Upper lobe of right lung (tissue), 1 donor: ENCODE measurements at places on chromosomes 4 and X. TPM values are rescaled to one million over a fixed set of nuclear protein-coding genes. Genes with fewer than 3 reads are reported as not detected.

Gene MAGEA10
- total RNA-seq, result not detected

DNA sequence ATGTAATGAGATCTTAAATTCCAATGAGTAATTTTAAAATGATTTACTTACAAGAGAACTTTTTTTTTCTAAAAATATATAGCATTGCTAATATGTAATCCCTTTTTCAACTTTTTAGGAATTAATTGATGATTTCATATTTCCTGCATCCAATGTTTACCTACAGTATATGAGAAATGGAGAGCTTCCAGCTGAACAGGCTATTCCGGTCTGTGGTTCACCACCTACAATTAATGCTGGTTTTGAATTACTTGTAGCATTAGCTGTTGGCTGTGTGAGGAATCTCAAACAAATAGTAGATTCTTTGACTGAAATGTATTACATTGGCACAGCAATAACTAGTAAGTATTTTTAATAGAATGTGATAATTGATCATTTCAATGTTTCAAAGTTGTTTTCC lies 113.2 kb downstream of the USP9X start:
- no peak for DNase-seq
- H3K4me3 ChIP-seq, result no peak overlapping the region
- H3K27me3 ChIP-seq, result no peaks in the 10 kb centered on the region
- H3K4me1 ChIP-seq, result no peaks in the 10 kb centered on the region
- H3K27ac ChIP-seq, result no peak overlapping the region
- H3K36me3 ChIP-seq, result peaks cover 57% of the 10 kb centered on the region

GRCh38 chr4:39043861-39044363 lies 11.7 kb upstream of the TMEM156 start:
- H3K4me3 ChIP-seq, result peak overlapping the region; percentile 66
- no peaks in the 10 kb centered on the region for H3K36me3 ChIP-seq
- DNase-seq, result no peak
- H3K4me1 ChIP-seq, result peaks cover 39% of the 10 kb centered on the region

Gene ERCC6L
- total RNA-seq, result not detected

GRCh38 chr4:139872274-139872673 lies 206.7 kb downstream of the MGST2 start:
- no peak overlapping the region for H3K4me3 ChIP-seq
- no peaks in the 10 kb centered on the region for H3K36me3 ChIP-seq
- no peaks in the 10 kb centered on the region for H3K27me3 ChIP-seq
- DNase-seq, result no peak
- peaks cover 9% of the 10 kb centered on the region for H3K4me1 ChIP-seq

Gene CFAP47
- total RNA-seq, result not detected

Gene DIPK2B
- 27.7 TPM for total RNA-seq

DNA sequence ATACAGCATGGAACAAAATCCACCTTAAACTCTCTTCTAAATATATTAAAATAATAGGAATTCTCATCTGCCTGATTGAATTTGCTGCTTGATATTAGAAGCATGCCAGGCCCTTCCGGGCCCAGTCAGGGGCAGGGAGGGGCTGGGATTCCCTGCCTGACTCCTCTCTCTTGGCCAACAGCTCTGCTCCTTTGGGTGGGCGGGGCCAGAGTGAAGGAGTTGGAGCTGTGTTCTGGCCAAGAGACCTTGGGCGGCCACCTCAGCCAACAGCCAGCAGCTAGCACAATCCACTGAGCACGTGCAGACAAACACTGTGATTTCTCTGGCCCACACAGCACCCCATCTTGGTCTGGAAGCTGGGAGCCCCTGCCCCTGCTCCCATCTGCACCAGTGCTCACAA lies 140.3 kb downstream of the PJA1 start:
- H3K4me1 ChIP-seq, result peaks cover 6% of the 10 kb centered on the region
- H3K27me3 ChIP-seq, result no peaks in the 10 kb centered on the region
- peak; percentile 79 for DNase-seq
- no peak overlapping the region for H3K27ac ChIP-seq

Gene DACH2
- total RNA-seq, result not detected

GRCh38 chr4:128840711-128841318 lies 31.3 kb downstream of the JADE1 start:
- peaks cover 15% of the 10 kb centered on the region for H3K4me1 ChIP-seq
- H3K27ac ChIP-seq, result no peak overlapping the region
- H3K4me3 ChIP-seq, result no peak overlapping the region
- H3K36me3 ChIP-seq, result peaks cover 20% of the 10 kb centered on the region
- no peaks in the 10 kb centered on the region for H3K27me3 ChIP-seq
- DNase-seq, result no peak

Gene TEX13D
- total RNA-seq, result not detected

- no peak for DNase-seq
- no peaks in the 10 kb centered on the region for H3K27me3 ChIP-seq
- no peaks in the 10 kb centered on the region for H3K4me1 ChIP-seq
- H3K36me3 ChIP-seq, result no peaks in the 10 kb centered on the region
- no peak overlapping the region for H3K27ac ChIP-seq
- no peak overlapping the region for H3K4me3 ChIP-seq
These were observed 100.6 kb upstream of the F9 start for GRCh38 chrX:139429913-139430312.

DNA sequence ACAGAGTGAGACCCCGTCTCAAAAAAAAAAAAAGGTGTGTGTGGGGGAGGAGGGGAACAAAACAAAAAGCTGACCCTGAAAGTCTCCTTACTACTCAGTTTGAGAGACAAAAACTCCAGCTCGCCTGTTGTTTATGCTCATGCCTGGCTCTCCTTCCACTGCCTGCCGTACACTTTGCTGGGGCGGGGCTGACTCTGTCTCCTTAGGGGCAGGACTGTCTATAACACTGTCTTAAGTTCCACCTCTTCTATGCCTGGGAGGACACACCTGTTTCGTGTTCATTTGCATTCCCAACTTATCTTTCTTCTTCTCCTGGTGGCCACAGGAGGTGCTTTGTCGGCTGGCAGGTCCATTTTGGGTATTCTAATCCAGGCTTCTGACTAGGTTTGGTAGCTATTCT lies 81.4 kb downstream of the MTNR1A start:
- H3K4me1 ChIP-seq, result no peaks in the 10 kb centered on the region
- H3K27me3 ChIP-seq, result no peaks in the 10 kb centered on the region
- DNase-seq, result no peak
- H3K27ac ChIP-seq, result no peak overlapping the region

DNA sequence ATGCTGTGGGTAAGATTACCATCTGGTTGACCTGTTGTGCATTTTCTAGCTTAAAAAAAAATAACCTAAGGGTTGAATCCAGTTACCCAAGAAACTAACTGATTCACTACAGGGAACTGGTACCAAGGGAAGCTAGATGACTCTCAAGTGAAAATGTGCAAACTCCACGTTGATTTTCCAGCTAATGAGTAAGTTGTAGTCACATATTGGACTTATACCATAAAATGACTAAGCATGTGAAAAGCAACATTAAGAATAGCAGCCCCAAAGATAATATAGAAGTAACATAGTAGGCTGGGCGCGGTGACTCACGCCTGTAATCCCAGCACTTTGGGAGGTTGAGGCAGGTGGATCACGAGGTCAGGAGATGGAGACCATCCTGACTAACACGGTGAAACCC lies 270.9 kb downstream of the SPRY1 start:
- DNase-seq, result no peak
- peaks cover 2% of the 10 kb centered on the region for H3K4me1 ChIP-seq
- H3K27ac ChIP-seq, result no peak overlapping the region
- no peak overlapping the region for H3K4me3 ChIP-seq
- no peaks in the 10 kb centered on the region for H3K36me3 ChIP-seq
- H3K27me3 ChIP-seq, result no peaks in the 10 kb centered on the region

Gene DNAAF6
- not detected for total RNA-seq

- peaks cover 3% of the 10 kb centered on the region for H3K4me1 ChIP-seq
- H3K27me3 ChIP-seq, result no peaks in the 10 kb centered on the region
- H3K27ac ChIP-seq, result peak overlapping the region; percentile 59
- DNase-seq, result no peak
These were observed 20.3 kb upstream of the PAPSS1 start for GRCh38 chr4:107740381-107740780.

DNA sequence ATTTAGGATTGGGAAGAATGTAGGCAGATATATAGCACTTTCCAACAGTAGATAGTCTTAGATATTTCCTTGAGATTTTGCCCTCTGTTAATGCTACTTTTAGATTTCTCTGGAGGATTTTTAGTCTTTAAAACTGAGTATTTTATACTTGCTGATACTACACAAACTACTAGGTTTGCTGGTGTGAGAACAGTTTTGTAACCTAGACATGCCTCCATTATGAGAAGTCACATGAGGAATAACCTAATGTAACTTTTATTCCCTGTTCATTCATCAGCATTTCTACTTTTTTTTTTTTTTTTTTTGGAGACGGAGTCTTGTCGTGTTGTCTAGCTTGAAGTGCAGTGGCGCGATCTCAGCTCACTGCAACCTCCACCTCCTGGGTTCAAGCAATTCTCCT lies 137.2 kb downstream of the RAPGEF2 start:
- no peaks in the 10 kb centered on the region for H3K27me3 ChIP-seq
- no peak for DNase-seq
- H3K36me3 ChIP-seq, result no peaks in the 10 kb centered on the region
- no peak overlapping the region for H3K4me3 ChIP-seq
- H3K27ac ChIP-seq, result no peak overlapping the region

GRCh38 chr4:20901851-20902250 lies 201.6 kb downstream of the PACRGL start:
- H3K4me3 ChIP-seq, result no peak overlapping the region
- no peak for DNase-seq
- H3K27ac ChIP-seq, result no peak overlapping the region
- H3K4me1 ChIP-seq, result no peaks in the 10 kb centered on the region
- no peaks in the 10 kb centered on the region for H3K36me3 ChIP-seq

- no peaks in the 10 kb centered on the region for H3K27me3 ChIP-seq
- H3K4me3 ChIP-seq, result no peak overlapping the region
- H3K27ac ChIP-seq, result no peak overlapping the region
- no peaks in the 10 kb centered on the region for H3K4me1 ChIP-seq
- no peaks in the 10 kb centered on the region for H3K36me3 ChIP-seq
These were observed 186.0 kb upstream of the FAM241A start for GRCh38 chr4:111959222-111959621.

- H3K27me3 ChIP-seq, result no peaks in the 10 kb centered on the region
- no peaks in the 10 kb centered on the region for H3K4me1 ChIP-seq
- no peak overlapping the region for H3K4me3 ChIP-seq
- no peaks in the 10 kb centered on the region for H3K36me3 ChIP-seq
- DNase-seq, result no peak
- H3K27ac ChIP-seq, result no peak overlapping the region
These were observed 180.4 kb downstream of the NR3C2 start for GRCh38 chr4:148261848-148262247.

GRCh38 chr4:26030260-26030667 lies 116.2 kb downstream of the SMIM20 start:
- no peak overlapping the region for H3K4me3 ChIP-seq
- no peaks in the 10 kb centered on the region for H3K27me3 ChIP-seq
- H3K27ac ChIP-seq, result no peak overlapping the region
- DNase-seq, result no peak

DNA sequence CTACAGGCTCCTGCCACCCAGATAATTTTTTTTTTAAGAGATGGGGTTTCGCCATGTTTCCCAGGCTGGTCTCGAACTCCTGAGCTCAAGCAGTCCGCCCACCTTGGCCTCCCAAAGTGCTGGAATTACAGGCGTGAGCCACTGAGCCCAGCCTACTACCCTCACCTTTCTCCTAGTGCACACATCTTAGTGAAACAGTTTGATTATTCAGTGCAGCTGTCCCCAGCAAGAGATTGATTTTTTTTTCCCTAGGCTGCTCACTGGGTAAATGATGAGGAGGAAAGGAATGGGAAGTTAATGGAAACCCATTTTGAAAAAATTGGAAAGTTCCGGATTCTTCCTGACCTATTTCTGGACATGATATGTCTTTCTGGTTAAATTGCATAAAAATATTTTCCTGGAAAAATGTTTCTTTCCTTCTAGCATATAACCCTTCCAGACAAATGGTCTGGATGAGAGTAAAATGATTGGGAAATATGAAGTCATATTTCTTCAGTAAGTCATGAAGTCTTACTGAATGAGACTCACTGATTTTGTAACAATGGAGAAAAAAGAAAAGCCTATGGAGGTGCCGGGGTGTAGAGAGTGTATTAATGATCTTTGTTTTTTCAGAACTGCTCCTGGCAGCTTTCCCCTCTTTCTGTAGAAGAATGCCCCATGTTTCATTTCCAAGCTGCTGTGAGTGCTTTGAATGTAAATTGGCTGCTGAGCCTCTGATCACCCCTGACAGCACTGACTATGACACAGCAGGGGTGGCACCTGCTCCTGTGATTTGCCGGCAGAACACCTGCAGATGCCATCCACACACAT lies 19.5 kb upstream of the ZNF41 start:
- no peak overlapping the region for H3K4me3 ChIP-seq
- no peaks in the 10 kb centered on the region for H3K36me3 ChIP-seq
- no peaks in the 10 kb centered on the region for H3K4me1 ChIP-seq
- no peak overlapping the region for H3K27ac ChIP-seq

Gene CYBB
- total RNA-seq, result 225 TPM

Gene CLCN4
- total RNA-seq, result 9.8 TPM

- H3K27ac ChIP-seq, result no peak overlapping the region
- no peaks in the 10 kb centered on the region for H3K4me1 ChIP-seq
- H3K4me3 ChIP-seq, result no peak overlapping the region
- H3K36me3 ChIP-seq, result no peaks in the 10 kb centered on the region
- no peak for DNase-seq
These were observed 73.8 kb downstream of the FAM184B start for GRCh38 chr4:17707671-17708070.

DNA sequence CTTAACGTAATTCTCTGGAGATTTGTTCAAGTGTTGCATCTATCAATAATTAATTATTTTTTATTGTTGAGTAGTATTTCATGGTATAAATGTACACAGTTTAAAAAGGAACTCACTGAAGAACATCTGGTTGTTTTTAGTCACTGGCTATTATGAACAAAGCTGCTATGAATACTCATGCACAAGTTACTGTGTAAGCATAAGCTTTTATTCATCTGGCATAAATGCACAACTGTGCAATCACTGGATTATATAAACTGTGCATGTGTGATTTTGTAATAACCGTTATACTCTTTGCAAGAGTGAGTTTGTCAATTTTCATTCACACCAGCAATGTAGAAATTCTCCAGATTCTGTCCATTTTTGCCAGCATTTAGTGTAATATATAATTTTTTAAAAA lies 43.8 kb upstream of the UBQLN2 start:
- no peaks in the 10 kb centered on the region for H3K4me1 ChIP-seq
- DNase-seq, result no peak
- H3K27me3 ChIP-seq, result no peaks in the 10 kb centered on the region
- no peak overlapping the region for H3K4me3 ChIP-seq
- no peak overlapping the region for H3K27ac ChIP-seq

DNA sequence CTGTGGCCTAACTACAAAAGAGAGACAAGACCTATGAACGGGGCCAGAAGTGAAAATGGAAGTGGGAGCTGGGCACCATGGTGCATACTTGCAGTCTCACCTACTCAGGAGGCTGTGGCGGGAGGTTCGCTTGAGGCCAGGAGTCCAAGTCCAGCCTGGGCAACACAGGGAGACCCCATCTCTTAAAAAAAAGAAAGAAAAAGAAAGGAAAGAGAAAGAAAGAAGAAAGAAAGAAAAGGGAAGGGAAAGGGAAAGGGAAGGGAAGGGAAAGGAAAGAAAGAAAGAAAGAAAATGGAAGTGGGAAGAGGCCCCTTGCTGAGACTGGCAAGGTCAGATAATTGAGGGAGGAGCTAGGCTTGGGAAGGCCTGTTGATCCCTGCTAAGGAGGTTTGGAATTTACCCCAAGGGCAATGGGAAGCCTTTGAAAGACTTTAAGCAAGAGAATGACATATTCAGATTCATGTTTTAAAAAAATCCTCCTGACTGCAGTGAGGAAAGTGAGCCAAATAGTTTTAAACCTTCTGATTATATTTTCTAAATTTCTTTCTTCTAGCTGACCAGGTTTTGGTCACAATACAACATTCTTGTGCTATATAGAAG lies 17.7 kb upstream of the HERC5 start:
- H3K27ac ChIP-seq, result no peak overlapping the region
- peaks cover 8% of the 10 kb centered on the region for H3K36me3 ChIP-seq
- H3K4me3 ChIP-seq, result no peak overlapping the region
- DNase-seq, result no peak

GRCh38 chr4:8665406-8666360 lies 73.1 kb downstream of the CPZ start:
- H3K27me3 ChIP-seq, result peaks cover 7% of the 10 kb centered on the region
- peak; percentile 41 for DNase-seq
